NCI-H69 (cell line): ENCODE measurements at places on chromosomes 1 and 21.

DNA sequence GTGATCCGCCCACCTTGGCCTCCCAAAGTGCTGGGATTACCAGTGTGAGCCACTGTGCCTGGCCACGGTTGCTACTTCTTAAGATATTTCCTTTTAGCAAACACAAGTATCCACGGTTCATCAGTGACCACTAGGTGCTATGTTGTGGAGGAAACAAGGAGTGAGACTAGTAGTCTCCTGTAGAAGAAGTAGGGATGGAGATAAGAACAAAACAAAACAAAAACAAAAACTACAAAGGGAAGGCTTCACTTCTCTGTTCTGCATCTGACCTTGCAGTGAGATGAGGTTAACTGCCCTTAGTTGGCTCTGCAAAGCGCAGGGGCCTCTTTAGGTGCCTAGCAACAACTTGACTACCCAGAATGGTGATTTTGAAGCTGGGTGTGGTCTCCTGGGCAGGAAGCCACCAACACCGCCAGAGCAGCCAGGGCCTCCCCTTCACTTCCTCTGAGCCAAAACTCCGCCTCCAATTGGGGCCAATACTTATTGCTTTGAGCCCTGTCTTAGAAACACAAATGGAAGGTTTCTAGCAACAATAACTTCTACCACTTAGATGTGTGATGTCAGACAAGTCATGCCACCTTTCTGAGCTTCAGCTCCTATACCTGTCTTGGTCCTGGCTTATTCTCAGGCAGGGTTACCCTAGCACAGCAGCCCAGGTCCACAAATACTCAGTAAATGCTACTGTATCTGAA, 12.8 kb upstream of the CDC42 start:
- DNase-seq, result peak; percentile 83

GRCh38 chr1:236815941-236816340, 20.8 kb downstream of the MTR start:
- no peak for DNase-seq

- DNase-seq, result no peak
Observed at GRCh38 chr1:217274927-217275654, 355.8 kb downstream of the GPATCH2 start.

DNA sequence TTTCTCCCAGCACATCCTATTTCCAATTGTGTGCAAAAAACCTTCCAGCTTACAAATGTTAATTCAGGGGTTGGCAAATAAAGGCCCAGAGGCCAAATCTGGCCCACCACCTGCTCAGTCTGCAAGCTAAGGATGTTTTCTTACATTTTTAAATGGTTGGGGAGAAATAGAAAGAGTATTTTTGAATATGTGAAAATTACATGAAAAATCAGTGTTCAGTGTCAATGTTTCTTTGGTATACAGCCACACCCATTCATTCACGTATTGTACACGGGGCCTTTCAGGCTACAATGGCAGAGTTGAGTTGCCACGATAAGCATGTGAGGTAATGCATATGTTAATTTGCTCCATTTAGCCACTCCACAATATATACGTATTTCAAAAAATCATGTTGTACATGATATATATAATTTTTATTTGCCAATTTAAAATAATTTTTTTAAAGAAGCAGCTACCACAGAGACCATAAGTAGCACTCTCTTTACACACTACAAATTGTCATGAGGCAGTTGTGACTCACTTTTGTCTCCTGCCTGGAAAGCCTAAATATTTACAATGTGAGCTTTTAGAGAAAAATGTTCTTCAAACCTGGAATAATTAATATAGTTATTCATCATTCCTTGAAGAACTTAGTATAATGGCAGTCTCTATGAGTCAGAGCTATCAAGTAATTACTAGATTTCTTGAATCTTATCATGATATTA, 189.6 kb downstream of the SMYD3 start:
- DNase-seq, result no peak

GRCh38 chr1:25194572-25195020, 37.7 kb downstream of the SYF2 start:
- no peak for DNase-seq

DNA sequence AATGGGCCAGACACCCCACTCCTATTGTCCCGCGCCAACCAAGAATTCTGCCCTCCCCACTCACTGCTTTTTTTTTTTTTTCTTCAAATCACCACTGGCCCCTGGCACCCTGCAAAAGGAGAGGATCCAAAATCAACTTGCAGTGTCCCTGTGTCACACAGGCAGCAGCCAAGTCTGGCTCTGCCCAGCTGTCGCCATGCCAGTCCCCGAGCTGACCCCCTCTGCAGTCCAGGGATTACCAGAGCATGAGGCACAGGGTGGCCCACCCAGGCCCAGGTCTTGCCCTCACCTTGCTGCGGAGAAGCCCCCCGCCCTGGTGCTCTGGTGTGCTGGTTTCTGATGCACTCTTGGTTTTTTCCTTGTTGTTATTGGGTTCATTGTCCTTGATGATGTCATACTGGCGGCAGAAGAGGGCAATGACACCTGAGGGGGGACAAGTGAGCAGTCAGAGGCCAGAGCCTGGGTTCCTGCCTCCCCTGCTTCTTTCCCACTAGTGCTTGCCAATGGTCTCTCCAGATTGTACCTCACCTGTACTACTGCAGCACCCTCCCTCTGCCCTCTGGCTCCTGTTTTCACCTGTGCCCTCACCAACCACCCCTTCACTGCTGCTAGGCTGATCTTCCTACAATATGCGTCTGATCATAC, 6.2 kb downstream of the FNDC5 start:
- no peak for DNase-seq

- no peak for DNase-seq
Observed at GRCh38 chr1:22539510-22540118, 23.7 kb upstream of the EPHA8 start.

DNA sequence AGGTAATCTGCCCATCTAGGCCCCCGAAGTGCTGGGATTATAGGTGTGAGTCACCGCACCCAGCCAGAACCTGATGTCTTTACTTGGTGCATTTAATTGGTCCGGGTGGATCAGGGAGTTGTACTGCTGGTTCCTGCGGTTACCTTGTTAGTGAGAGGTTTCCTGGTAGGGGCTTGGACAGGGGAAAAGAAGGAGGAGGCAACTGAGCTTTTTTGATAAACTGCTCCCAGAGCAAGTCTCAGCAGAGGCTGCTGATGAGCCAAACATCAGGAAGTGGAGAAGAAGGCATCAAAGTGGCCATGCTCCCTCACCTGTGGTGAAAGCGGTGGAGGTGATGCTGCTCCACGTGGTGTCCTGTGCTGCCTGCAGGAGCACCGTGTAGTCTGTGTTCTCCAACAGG, 161.5 kb upstream of the KIAA0040 start:
- DNase-seq, result no peak

DNA sequence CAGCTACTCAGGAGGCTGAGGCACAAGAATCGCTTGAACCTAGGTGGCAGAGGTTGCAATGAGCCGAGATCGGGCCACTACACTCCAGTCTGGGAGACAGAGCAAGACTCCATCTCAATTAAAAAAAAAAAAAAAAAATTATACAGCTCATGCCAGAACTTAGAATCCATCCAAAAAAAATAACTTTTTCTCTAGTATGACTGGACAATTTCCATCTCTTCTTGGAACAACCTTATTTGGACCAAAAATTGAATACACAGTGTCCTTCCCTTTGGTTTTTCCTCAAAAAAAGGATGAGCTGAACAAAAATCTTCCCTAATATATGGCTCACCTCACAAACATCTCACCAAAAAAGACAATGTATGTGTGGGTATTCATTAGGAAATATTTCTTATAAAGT, 73.7 kb downstream of the TOR3A start:
- no peak for DNase-seq

DNA sequence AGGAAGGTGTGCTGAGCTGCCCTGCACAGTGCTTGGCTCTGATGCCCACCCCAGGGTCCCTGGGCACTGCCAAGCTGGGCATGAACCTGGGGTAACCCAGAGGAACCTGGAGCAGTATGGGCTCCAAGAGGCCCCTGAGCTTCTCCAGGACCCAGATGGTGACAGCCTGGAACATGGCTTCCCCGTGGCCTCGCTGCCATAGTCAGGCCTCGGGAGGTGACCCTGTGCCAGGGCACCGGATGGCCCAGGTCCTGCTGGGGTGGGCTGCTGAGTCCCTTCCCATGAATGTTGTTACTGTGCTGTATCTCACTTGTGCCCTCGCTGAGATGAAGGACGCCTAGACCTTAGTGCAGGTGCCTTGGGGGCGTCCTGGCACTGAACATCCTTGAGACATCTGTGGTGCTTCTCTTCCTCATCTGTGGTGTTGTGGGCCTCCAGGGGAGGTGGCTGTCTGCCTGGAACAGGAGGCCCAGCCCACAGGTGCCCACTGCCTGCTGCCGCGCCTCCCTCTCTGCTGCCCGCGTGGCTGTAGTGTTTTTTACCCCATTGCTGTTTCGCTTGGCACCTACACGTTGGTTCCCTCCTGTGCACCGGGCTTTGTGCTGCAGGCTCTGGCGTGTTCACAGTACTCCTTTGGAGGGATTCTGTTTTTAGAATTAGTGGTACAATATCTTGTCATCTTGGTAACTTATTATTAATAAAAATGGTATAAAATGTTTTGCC, 160.3 kb downstream of the PCBP3 start:
- no peak for DNase-seq

GRCh38 chr1:24688621-24689195, 45.6 kb downstream of the SRRM1 start:
- peak; percentile 66 for DNase-seq

GRCh38 chr1:226864311-226864710, 6.1 kb upstream of the PSEN2 start:
- peak; percentile 66 for DNase-seq

DNA sequence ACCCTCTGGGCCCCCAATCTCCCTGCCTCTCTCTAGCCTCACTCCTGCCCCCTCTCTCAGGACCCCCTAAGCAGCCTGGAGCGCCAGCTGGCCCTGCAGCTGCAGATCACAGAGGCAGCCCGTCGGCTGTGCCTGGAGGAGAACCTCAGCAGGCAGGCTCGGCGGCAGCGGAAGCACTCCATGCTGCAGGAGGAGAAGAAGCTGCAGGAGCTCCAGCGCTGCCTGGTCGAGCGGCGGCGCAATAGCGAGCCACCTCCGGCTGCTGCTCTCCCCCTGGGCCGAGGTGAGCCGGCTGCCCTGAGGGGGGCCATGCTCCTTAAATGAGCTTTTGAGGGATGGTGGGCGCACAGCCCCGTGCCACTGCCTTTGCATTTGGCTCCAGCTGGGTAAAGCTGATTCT, 6.2 kb downstream of the INAVA start:
- peak; percentile 56 for DNase-seq

DNA sequence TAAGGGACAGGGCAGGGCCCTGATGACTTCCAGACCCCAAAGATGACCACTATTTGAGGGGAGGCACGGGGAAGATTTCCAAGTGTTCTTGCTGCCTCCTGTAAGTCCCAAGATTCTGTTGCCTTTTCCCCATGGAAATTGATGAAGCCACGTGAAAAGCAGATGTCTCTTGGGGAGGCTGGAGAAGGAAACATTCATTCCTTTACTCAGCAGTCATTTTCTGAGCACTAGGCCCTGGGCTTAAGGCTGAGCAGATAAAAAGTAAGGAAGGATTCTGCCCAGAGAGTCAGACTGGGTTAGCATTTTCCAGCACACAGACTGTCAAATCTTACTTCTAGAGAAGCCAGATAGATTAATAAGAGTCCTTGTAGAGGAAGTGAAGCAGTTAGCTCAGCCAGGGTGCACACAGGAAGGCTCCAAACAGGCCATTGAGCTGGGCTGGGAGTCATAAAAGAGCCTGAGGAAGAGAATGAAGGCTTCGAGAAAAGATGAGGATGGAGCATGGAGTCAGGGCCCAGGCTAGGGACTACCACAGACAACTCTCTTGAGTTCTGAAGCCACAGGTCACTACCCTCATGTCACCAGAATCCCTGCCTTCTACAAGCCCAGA, 10.1 kb downstream of the EXTL1 start:
- DNase-seq, result no peak
